SK-MEL-5 (cell line): ENCODE measurements at places on chromosomes 1 and 21.
A peak's percentile ranks its signal among the peaks of the same experiment; 100 is the strongest.

DNA sequence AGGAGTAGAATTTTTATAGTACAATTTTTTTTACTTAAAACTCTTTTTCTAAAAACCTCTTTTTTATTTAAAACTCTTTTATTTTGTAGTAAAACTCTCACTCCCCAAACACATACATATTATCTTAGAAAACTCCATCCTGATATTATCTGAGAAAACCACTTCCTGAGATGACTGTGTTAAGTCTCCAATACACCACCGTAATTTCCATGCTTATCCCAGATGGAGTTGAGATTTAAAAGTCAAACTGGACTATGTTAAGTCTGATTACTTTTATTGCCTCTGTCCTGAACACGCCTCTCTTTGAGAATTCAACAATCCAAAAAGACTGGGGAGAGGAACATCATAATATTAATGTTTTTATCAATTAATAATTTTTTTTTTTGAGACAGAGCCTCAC, 3.7 kb downstream of the SEC16B start:
- no peak for DNase-seq

DNA sequence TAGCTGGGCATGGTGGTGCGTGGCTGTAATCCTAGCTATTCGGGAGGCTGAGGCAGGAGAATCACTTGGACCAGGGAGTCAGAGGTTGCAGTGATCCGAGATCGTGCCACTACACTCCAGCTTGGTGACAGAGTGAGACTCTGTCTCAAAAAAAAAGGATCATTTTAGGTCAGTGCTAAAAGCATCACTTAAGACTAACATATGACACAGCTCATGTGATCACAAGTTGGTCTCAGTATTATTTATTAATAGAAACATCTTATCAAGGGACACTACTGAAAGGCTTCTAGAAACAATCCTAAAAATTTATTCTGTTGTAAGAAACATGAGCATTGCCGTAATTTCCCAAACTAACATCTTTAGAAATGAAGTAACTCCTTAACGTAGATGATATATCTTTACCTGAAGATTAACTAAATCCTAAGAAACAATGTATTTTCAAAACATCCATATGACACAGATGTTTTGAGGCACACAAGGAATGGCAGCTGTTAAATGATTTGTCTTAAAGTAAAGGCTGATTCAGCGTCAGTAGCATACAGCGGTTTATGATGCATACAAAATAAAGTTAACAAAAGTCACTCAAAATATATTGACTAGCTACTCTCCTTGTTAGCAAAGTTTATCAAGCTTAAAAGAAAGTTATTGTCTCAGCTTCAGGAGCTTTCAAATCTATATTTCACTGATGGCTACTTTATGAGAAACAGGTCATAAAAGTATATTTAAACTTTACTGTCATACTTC, 2.6 kb downstream of the NIBAN1 start:
- DNase-seq, result no peak

DNA sequence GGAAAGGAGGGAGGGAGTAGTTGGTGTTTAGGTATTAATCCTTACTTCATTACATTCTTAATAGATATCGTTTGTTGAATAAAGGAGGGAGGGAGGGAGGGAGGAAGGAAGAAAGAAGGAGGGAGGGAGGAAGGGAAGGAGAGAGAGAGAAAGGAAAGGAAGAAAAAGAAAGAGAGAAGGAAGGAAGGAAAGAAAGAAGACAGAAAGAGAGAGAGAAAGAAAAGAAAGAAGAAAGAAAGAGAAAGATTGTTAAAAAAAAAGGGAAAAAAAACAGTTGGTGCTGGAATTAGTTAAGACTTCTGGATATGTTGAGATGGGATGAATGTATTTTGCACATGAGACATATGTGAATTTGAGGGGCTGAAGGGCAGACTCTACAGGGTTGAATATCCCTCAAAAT, 44.1 kb upstream of the ZSWIM5 start:
- DNase-seq, result no peak

GRCh38 chr1:66172272-66172671, 361.7 kb upstream of the SGIP1 start:
- DNase-seq, result no peak

DNA sequence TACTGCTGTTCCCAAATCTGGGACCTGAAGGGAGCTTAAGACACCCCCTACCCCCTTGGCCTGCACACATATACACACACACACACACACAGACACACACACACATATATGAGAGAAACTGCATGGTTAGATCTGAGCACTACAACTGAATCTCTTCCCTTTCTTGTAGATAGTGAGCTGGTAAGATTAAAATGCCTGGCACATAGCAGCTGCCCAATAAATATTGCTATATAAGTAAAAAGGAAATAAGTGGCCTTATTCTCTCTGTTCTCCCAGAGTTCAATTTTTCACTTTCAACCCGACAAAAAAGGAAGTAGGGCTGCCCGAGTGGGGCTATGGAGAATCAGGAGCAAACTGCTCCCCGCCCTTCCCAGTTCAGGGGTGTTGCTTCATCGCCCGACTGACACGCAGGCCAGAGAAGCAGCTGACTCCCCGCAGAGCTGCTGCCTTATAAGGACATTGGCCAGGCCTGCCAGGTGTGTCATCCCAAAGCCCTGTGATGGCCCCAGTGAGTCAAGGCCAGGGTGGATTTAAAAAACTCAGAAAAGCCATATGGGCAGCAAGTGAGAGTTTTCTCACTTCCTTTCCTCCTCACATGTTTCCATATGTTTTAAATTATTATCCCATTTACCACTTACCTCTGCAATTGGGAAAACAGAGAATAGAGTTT, 106.5 kb upstream of the SLC44A3 start:
- no peak for DNase-seq

DNA sequence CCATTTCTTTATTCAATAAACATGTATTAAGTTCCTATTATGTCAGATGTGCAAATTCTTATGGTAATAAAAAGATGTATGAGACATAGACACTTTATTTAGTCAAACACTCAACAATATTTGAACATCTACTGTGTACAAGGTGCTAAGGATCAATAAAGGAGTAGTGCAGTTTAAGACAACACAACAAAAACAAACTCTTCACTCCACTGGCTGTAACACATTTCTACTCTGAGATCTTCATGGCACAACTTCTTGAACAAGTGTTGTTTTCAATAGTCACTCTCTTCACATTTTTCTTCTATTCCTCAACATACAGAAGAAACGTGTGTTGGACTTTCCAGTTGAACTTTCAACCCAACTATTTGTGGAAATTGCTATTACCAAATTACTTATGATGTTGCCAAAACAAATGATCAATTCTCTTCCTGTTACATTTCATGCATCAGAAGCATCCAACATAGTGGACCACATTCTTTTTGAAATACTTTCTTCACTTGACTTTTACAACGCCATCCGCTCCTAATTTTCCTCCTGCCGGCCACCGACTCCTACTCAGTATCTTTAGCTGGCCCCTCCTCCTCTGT, 25.4 kb downstream of the HSD3B1 start:
- no peak for DNase-seq

DNA sequence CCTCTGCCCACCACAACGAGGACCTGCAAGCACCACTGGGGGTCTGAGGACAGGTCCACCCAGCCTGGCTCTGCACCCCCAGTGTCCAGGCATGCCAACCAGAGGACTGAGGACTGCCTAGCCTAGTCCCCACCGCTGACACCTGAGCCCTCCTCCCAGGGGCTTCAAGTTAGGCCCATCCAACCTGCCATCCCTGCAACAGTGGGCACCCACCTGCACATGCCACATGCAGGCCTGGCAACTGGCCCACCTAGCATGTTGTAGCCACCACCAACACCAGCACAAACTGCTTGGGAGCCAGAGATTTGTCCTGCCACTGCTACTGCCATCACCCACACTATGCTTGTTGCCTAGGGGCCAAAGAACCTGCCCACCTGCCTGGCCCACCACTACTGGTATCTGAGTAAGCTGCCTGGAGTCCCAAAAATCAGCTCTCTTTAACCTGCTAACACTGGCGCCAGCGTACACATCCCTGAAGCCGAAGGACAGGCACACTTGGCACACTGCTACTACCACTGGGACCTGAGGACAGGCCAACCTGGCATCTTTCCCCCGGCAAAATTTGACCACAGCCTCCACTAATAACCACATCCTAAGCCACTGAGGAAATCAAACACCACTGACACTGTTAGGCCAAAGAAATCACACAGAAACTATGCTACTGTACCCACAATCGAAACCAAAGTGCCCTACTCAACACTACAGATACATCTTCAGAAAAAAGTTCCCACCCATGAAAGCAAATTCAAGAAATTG, 61.5 kb downstream of the PSMG1 start:
- DNase-seq, result no peak

GRCh38 chr1:219650880-219651279, 38.0 kb upstream of the ZC3H11B start:
- DNase-seq, result no peak

GRCh38 chr21:43842742-43843141, 22.3 kb upstream of the AGPAT3 start:
- DNase-seq, result no peak

DNA sequence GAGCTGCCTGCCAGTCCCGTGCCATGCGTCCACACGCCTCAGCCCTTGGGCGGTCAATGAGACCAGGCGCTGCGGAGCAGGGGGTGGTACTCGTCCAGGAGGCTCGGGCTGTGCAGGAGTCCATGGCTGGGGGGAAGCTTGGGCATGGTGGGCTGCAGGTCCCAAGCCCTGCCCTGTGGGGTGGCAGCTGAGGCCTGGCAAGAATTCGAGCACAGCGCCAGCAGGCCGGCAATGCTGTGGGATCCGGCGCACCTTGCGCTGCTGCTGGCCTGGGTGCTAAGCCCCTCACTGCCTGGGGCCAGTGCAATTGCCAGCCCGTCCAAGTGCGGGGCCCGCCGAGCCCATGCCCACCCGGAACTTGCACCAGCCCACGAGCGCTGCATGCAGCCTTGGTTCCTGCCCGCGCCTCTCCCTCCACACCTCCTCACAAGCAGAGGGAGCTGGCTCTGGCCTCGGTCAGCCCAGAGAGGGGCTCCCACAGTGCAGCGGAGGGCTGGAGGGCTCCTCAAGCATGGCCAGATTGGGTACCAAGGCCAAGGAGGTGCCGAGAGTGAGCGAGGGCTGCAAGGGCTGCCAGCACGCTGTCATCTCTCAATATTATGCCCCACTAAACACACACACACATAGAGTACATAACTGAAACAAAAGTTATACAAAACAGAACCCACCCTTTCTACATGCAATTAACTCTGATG, 307.7 kb downstream of the LMO4 start:
- no peak for DNase-seq

- DNase-seq, result no peak
Observed at GRCh38 chr1:6287431-6287886, 26.6 kb upstream of the GPR153 start.

- peak; percentile 22 for DNase-seq
Observed at GRCh38 chr1:20666804-20667203, 5.6 kb upstream of the DDOST start.

GRCh38 chr1:178516110-178516509, 3.2 kb downstream of the TEX35 start:
- no peak for DNase-seq

GRCh38 chr1:178470411-178470960, 26.3 kb downstream of the CLEC20A start:
- DNase-seq, result no peak

GRCh38 chr1:156154317-156154749, 948 bp downstream of the SEMA4A start:
- DNase-seq, result no peak

DNA sequence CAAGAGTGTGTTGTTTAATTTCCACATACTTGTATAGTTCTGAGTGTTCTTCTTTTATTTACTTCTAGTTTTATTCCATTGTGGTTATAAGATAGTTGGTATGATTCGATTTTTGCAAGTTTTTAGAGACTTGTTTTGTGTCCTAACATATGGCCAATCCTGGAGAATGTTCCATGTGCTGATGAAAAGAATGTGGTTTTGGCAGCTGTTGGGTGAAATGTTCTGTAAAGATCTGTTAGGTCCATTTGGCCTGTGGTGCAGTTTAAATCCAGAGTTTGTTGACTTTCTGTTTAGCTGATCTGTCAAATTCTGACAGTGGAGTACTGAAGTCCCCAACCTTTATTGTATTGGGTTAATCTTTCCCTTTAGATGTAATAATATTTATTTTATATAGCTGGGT, 19.5 kb upstream of the TIPRL start:
- DNase-seq, result no peak

GRCh38 chr1:25760871-25761270, 39.1 kb upstream of the SELENON start:
- no peak for DNase-seq

DNA sequence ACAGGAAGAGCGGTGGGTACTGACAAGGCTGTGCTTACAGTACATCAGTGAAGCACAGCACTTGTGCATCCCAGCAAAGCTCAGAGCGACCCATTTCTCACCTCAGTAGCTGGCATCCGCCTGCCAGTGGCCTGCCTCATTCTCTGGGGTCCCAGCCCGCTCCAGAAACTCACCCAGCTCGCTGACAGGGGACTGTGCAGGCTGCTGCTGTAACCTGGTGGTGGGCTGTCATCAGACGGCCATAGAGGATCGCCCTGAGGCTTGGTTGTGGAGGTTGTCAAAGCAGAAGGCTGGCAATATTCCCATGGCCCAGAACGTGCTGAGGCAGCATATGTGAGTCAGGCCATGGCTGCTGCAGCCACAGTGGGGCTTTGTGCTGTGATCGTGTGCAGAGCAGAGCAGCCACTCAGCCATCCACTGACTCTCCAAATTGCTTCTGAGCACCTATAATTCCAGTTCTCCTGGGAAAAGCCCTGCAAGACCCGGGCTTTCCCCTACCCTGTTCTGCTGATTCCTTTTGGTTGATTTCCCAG, 13.6 kb upstream of the GPR137B start:
- DNase-seq, result peak; percentile 70

DNA sequence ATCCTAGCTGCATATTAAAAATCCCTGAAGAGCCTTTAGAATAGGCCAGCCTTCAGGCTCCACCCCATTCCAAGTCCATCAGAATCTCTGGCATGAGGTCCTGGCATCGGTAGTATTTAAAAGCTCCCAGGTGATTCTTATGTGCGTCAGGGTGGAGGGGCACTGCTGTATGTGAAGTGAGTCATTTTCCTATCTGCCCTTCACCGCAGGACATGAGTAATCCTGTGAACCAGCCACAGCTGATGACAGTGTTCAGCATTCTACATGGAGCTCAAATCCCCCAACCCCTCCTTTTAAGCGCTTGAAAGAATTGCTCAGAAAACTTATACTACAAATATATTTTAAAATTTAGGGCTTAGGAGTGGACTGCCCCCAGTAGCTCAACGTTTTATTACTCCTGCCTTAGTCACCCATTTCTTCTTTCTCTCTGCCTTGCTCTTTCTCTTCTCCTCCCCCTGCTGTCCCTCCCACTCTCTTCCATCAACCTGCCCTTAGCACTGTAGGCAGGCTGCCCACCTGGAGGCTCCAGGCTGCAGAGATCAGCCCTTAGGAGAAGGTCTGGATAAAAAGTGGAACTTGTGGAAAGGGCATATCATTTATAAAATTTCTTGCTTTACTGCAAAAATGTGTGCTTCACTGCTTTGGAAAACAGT, 73.8 kb upstream of the ZNF281 start:
- peak; percentile 63 for DNase-seq

DNA sequence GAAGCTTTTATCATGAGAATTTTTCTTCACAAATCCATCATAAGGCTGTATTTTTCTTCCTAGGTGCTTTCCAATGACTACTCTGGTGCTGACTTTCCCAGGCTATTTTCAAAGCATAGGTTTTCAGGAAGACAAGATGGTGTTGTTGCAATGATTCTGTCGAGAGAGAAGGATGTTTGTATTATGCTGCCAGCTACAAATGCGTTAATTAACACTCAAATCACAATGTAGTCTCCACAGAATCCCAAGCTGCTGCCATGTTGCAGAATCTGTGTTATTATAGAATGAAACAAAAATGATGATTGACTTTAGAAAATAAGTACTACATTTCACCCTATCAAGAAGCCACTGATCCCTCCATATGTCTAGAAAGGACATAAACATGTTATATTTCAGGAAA, 179.5 kb upstream of the MAP1LC3C start:
- DNase-seq, result no peak
